ENCODE measurements at places on chromosomes 3 and 15.

GRCh38 chr3:51974963-51975851 lies at the start of gene ABHD14A:
Gene ABHD14A, plus strand, starts transcription at chr3:51975064. Its CDS starts 72 bp downstream, at chr3:51975136.
- peak; percentile 76 for DNase-seq

DNA sequence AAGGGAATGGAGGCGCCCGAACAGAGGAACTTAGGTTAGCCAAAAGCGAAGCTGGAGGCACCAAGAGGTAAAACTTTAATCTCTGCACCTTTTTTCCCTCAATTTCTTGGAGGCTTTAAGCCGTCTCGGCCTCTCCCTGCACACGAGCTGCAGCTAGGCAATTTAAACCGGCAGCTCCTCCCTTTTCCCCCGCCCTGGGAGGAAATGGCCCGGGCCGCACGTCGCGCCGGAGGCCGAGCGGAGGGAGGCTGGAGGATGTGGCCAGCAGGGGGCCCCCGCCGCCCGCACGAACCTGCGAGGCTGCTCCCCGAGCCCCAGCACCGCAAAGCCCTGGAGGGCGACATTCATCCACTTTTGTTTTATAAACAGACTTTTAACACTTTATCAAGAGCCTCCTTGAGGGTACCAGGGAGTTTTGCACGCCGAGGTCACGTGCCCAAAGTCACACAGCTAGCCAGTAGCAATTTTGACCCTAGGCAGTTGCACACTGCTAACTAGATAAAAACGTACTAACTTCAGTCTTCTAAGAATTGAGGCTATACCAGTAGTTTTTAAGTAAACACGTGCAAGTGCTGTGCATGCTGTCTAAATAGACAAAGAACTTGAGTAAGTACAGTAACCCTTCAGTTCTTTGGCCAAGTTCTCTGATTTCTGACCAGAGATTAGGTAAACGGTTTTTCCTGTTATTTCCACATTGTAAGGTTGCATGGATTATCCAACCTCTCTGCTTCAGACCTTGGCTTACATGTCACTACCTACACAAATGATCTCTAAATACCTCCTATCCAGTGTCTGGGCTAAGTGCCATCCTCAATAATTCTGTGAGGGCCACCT lies 668 bp upstream of the XXYLT1 start:
- DNase-seq: peak; percentile 93

- no peak for DNase-seq
These were observed 114.9 kb downstream of the SV2B start for GRCh38 chr15:91214675-91215590.

DNA sequence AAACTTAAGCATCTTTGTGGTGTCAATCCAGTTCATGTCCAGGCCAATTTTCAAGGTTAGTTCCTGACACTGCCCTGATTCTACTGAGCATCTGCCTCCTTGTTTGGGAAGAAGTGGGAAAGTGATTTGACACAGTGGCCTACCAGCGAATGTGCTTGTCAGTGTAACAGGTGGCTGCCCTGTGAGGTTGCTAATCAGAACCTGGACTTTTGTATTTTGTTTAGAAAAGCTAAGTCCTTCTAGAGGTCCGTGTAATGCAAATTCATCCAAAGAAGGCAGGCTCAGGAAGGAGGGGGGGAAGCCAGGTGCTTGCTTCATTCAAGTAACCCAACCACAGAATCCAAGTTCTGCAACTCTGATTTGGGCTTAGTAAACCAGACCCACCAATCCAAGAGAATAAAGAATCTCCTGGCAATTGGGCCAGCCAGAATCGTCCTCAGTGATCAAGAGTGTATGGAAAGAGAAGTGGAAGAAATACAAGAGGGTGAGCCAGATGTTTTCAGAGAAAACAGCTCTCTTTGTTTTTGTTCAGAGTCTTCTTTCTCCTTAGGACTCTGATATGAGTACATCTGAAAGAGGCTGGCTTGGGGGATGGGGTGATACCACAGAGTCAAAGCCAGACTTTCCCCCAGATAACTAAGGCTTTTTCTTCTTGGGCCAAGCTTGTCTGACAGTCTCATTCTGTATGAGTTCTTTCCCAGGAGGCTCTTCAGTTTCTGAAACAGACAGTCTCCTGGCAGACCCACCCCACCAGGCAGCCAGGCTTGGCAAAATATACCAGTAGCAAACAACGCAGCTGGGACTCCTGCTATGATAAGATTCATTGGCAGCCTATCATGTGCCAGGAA lies 508.9 kb upstream of the TBL1XR1 start:
- no peak for DNase-seq

DNA sequence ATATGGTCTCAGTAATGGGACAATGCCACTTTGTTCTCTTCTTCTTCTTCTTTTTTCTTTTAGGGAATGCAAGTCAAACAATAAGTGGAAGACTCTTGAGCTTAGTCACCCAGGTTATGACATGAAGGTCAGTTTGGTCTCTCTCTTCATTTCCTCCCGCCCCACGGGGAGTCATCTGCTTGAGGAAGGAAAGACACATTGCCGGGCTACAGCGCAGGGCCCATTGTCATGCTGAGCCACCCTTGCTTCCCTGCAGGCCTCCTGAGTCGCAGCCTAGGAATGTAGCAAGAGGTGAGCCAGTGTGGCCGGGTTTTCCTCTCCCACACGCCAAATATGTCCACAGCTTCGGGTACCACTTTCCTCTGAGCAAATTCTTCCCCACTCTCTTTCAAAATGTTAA lies 47.6 kb downstream of the RAP2B start:
- no peak for DNase-seq

GRCh38 chr15:92707880-92708551 lies 52.4 kb upstream of the FAM174B start:
- DNase-seq: no peak

DNA sequence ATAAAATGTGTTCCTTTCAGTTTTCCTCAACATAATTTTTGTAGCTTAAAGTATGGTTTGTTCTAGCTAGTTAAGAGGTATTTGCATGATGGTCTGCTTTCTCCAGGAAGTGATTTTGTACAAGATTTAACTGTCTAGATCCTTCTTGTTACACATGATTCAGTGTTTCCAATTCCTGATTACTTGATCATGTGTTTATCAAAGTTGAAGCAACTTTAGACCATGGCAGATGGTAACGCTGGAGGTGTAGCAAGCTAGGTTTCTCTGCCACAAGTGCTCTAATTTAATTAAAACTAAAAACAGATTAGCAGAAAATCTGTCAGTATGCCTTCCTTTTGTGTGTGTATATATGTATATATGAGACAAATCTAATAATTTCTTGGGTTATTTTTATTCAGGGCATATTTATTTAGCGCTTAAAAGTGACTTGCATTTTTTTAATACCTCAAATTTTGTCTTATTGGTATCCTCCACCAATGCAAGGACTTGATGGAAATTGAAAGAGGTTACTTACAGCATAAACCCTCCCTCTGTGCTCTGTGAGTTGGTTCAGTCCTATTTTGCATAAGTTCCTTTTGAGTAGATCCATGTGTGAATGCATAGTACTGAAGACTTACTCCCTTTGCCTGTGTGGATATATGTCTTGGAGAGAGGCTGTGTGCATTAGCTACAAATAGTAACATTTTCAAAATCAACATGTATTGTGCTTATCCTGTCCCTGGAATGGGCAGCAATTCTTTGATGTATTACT lies 157.3 kb upstream of the CGNL1 start:
- DNase-seq: no peak

DNA sequence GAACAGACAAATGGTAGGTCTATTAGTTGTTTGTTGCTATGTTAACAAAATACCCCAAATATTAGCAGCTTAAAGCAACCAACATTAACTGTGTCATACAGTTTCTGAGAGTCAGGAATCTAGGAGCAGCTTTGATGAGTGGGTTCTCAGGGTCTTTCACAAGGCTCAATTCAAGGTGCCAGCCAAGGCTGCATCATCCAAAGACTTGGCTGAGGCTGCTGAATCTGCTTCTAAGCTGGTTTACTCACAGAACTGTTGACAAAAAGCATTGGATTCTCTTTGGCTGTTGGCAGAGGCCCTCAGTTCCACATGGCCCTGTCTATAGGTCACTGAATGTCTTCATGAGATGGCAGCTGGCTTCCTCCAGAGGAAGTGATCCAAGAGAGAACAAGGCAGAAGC lies 40.3 kb upstream of the TSC22D2 start:
- DNase-seq: no peak

DNA sequence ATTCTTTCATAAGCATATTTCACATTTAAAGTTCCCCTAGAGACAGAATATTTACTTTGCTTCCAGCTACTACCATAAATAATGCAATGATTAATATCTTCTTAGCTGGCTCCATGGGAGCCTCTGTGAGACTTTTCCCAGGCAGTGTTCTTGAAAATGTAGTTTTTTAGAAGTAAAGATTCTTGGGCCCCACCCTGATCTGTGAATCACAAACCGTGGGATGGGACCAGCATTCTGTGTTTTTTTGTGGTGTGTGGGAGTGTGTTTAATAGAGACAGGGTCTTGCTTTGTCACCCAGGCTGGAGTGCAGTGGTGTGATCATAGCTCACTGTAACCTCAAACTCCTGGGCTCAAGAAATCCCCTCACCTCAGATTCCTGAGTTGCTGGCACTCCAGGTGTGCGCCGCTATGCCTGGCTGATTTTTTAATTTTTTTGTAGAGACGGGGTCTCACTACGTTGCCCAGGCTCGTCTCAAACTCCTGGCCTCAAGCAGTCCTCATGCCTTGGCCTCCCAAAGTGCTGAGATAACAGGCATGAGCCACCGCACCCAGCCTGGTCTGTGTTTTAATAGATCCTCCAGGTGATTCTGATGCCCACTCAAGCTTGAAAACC lies 83.0 kb downstream of the KLHL25 start:
- no peak for DNase-seq

GRCh38 chr15:77496715-77497109 lies 76.0 kb downstream of the HMG20A start:
- DNase-seq: peak; percentile 60

- no peak for DNase-seq
These were observed 111.7 kb upstream of the KLF13 start for GRCh38 chr15:31214864-31215489.

DNA sequence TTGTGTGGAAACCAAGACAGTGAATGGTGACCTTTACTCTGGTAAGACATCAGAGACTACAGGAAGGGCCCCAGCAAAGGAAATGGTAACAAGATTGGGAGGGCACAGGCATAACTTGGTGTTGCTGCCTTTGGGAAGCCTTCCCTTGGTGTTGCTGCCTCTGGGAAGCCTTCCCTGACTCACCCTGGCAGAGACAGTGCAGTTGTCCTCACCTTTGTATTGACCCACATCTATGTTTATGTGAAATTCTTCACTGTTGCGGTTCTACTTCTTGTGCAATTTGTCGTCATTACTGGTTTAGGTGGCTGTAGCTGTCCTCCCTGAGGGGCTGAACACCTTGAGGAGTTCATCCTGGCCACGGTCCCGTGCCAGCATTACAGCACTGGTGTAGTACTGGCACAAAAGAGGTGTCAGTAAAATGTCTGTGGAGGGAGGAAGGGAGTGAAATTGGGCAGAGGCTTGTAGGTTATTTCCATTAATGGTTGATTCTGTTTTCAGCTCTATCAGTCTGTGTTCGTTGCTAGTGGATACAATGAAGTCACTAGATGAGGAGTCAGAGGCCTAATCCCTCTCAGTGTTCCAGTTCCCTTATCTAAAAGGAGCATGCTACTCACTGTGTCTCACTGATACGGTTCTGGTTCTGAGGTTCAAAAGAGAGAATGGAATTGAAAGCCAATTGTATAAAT lies 21.6 kb downstream of the IFT122 start:
- no peak for DNase-seq

GRCh38 chr3:48015431-48016180 lies 610 bp downstream of the MAP4 start:
- DNase-seq: no peak

- no peak for DNase-seq
These were observed 95.1 kb upstream of the TMC3 start for GRCh38 chr15:81469154-81469553.

- no peak for DNase-seq
These were observed 90.5 kb downstream of the LRRC28 start for GRCh38 chr15:99341786-99342185.

DNA sequence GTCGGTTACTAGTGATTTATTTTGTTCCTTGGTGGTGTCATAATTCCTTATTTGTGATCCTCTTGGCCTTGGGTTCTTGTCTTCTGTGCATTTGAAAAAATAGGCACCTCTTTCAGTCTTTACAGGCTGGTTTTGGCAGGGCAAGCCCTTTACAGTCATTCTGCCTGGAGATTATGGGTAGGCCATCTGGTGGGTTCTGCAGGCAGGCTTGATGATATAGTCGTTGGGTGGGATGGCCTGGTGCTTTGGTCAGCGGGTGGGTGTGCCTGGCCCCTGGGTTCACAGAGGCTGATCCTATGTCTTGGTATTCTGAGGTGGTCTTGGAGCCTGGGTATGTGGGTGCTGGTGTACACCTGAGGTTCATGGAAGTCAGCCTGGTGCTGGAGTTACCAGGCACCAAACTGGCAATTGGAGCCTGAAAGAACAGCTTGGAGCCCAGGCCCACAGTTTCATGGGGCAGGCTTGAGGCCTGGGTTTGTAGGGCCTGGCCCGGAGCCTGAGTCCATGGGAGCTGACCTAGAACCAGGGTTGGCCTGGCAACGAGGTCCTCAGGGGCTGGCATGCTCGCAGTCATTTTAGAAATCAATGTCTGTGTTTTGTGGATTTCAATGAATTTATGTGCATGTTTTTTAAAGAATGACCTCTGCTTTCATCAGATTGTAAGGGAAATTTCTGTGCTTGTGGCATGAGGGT lies 63.3 kb downstream of the DOCK3 start:
- DNase-seq: no peak

DNA sequence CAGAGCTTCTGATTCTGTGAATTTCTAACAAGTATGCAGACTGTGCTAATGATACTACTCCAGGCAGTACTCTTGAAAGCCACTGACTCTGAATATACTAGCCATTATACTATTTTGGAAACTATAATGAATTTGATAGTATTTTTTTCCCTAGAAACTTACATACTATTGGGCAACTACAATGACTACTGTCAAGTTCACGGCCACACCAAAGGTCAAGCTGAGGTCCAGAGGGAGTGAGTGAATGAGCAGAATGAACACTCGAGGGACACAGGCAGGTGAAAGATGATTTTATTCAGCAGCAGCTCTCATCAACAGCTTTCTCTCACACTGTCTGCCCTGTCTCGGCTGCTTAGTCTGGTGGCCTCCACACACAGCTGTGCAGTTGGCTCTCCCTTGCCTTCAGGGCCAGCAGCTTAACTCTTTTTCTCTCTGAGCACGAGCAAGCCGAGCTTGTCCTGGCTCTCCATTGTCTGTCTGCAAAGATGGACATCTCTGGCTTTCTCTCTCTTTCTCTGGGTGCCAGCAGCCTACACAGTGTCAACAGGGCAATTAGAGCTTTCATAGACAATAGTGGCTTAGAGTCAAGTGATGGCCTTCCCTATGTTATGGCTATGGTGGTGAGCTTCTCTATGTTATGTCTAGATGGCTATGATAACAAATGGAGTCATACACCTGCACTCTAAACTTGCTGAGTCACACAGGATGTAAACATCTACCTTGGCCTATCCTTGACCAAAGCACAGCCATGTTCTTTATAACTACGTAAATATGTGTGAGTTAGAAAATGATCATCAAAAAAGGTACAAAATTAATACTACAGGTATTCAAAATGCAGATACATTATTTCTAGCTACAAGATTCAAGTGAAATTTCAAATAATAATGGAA lies 362.4 kb downstream of the CGGBP1 start:
- no peak for DNase-seq

GRCh38 chr3:51681453-51681852 lies 10.4 kb downstream of the TEX264 start:
- no peak for DNase-seq
